ENCODE measurements at places on chromosomes 4 and X.

- no peaks in the 10 kb centered on the region for H3K27me3 ChIP-seq
- H3K36me3 ChIP-seq = no peaks in the 10 kb centered on the region
- no peak for DNase-seq
- no peaks in the 10 kb centered on the region for H3K4me1 ChIP-seq
- no peak overlapping the region for H3K4me3 ChIP-seq
- no peak overlapping the region for H3K27ac ChIP-seq
These were observed 485.6 kb upstream of the GALNT7 start for GRCh38 chr4:172683021-172683420.

GRCh38 chrX:72238721-72239475, at the start of gene ERCC6L:
ERCC6L (minus strand) TSS chrX:72239027; CDS start chrX:72238911, 116 bp downstream.
- peak; percentile 91 for DNase-seq
- peaks cover 9% of the 10 kb centered on the region for H3K36me3 ChIP-seq
- peak within 1 kb of the TSS; percentile 35 for H3K27ac ChIP-seq
- H3K4me3 ChIP-seq = peak within 1 kb of the TSS; percentile 78
- H3K27me3 ChIP-seq = no peaks in the 10 kb centered on the region
- H3K4me1 ChIP-seq = peaks cover 5% of the 10 kb centered on the region

GRCh38 chr4:53928825-53929224, 135.6 kb downstream of the CHIC2 start:
- peaks cover 6% of the 10 kb centered on the region for H3K27me3 ChIP-seq
- no peak overlapping the region for H3K4me3 ChIP-seq
- no peaks in the 10 kb centered on the region for H3K36me3 ChIP-seq
- no peak for DNase-seq
- no peak overlapping the region for H3K27ac ChIP-seq

DNA sequence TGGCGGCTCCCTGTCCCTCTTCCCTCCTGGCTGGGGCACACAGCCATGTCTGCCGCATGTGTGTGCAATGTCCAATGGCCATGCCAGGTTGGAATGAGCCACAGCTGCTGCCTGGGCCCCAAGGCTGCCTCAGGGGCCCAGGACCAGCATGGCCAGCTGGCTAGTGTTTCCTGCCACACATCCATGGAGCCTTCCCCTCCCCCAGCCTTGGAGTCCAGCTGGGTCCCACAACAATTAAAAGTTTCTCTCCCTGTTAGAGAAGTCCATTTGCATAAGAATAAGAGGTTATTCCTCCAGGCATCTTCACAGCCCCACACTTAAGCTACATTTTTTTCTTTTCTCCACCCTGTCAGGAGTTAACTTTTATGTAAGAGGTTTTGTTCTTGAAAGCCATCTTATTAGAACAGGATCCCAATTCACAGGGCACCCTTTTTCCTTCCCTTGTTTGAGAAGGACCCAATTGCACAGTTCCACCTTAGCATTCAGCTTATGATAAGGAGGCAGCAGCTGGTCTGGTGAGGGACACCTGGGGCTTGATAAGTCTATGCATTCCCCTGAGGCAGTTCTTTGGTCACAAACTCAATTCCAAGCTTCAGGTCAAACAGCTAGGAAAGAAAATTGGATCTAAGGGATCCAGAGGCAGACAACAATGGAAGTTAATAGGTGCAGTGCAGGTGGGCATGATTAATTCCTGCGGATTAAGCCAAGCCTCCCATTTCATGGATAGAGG, 963.3 kb upstream of the GRIA3 start:
- H3K36me3 ChIP-seq = no peaks in the 10 kb centered on the region
- DNase-seq = no peak
- no peak overlapping the region for H3K4me3 ChIP-seq
- H3K27ac ChIP-seq = no peak overlapping the region

DNA sequence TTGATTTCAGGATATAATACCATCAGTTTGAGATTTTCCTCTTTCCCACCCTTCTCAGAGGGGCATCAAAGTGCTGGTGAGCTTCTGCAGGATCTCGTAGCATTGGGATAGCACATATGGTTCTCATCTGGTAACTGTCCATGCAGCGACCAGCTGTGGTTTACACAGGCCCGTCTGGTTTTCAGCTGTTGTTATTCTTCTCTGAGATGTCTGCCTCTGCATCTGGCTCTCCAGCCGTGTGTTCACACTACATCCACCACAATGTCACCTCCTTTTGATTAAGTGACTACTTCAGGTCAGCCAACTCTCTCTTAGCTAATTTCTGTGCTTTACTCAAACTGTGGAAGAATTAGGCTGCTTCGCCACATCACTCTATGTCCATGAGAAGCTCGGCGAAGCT, 676.7 kb upstream of the TENM3 start:
- H3K4me1 ChIP-seq = no peaks in the 10 kb centered on the region
- H3K27ac ChIP-seq = no peak overlapping the region

- DNase-seq = peak; percentile 59
- peak within 1 kb of the TSS; percentile 93 for H3K4me3 ChIP-seq
- peaks cover 39% of the 10 kb centered on the region for H3K4me1 ChIP-seq
- peak within 1 kb of the TSS; percentile 91 for H3K27ac ChIP-seq
- H3K36me3 ChIP-seq = peaks cover 24% of the 10 kb centered on the region
- H3K27me3 ChIP-seq = no peaks in the 10 kb centered on the region
These were observed at the start of gene ZFX for GRCh38 chrX:24149351-24150050. ZFX (plus strand) TSS chrX:24149729; CDS start chrX:24172743, 23,014 bp downstream.

DNA sequence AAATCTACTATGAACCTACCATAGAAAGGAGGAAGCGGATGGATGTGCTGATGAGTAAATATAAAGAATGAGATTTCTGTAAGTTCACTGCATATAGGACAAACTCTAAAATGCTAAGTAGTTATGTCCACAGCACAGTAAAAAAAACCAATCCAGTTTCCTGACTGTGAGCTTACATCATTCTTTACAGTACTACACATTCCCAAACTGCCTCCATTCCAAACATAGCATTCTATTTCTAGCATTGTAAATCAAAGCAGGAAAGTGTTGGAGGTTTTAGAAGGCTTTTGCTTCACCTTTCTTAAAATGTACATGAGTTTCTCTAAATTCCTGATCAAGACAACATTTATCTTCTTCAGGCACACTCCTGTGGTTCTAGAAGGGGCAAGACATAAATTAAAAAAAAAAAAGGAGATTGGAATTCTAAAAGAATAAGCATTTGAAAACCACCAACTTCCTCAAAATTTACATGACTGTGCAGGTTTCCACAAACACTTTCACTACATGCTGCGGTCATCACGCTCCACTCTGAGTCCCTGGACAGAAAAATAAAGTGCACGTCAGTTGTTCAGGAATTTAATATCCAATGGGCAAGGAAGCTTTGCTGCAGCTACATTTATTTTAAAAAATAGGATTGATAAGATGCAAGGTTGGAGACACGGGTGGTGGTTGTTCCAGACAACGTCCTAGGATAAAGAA, 297.6 kb upstream of the STS start:
- no peaks in the 10 kb centered on the region for H3K27me3 ChIP-seq
- H3K36me3 ChIP-seq = no peaks in the 10 kb centered on the region
- H3K4me3 ChIP-seq = no peak overlapping the region
- DNase-seq = no peak
- no peaks in the 10 kb centered on the region for H3K4me1 ChIP-seq

GRCh38 chrX:115322375-115322774, 32.9 kb downstream of the LUZP4 start:
- no peak for DNase-seq
- no peak overlapping the region for H3K27ac ChIP-seq
- H3K4me1 ChIP-seq = no peaks in the 10 kb centered on the region
- H3K27me3 ChIP-seq = no peaks in the 10 kb centered on the region
- no peaks in the 10 kb centered on the region for H3K36me3 ChIP-seq

- H3K27ac ChIP-seq = no peak overlapping the region
- H3K4me3 ChIP-seq = no peak overlapping the region
- H3K36me3 ChIP-seq = peaks cover 23% of the 10 kb centered on the region
- no peaks in the 10 kb centered on the region for H3K4me1 ChIP-seq
- H3K27me3 ChIP-seq = no peaks in the 10 kb centered on the region
- no peak for DNase-seq
These were observed 30.1 kb upstream of the MTMR1 start for GRCh38 chrX:150663073-150663472.

DNA sequence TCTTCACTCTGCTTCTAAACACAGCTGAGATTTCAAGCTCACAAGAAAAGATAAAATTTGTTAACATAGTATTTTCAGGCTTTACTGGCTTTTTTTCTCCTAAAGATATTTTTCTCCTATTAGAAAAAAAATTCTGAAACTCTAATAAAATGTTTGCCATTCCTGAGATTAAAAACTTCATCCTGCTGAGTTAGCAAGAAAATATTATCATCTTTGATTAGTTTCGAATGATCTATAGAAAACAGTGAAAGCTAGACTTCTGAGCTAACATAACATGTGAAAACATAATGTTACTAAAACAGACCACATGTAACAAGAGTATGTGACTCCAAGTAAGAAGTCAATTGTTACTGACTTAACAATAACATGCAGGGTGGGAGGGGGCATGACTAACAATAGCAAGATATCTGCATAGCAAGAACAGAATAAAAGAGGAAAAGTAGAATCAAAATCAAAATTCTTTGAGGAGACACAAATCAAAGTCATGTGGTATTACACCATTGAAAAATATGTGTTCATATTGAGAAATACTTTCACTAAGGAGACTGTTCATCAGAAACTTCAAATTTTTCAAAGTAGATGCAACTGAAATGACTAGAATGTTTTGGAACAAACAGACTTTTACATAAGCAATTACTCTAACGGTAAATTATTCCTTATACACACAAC, 14.5 kb downstream of the TBCK start:
- no peak for DNase-seq
- H3K4me1 ChIP-seq = peaks cover 10% of the 10 kb centered on the region
- peaks cover 25% of the 10 kb centered on the region for H3K36me3 ChIP-seq
- H3K27me3 ChIP-seq = no peaks in the 10 kb centered on the region

GRCh38 chr4:53935780-53936179, 128.6 kb downstream of the CHIC2 start:
- H3K27ac ChIP-seq = no peak overlapping the region
- H3K27me3 ChIP-seq = peaks cover 6% of the 10 kb centered on the region
- no peak for DNase-seq
- peaks cover 3% of the 10 kb centered on the region for H3K36me3 ChIP-seq
- H3K4me3 ChIP-seq = no peak overlapping the region

- H3K4me1 ChIP-seq = no peaks in the 10 kb centered on the region
- no peaks in the 10 kb centered on the region for H3K36me3 ChIP-seq
- H3K27ac ChIP-seq = no peak overlapping the region
- H3K27me3 ChIP-seq = peaks cover 9% of the 10 kb centered on the region
These were observed 47.7 kb downstream of the TIGD2 start for GRCh38 chr4:89158884-89159503.

- H3K4me1 ChIP-seq = peaks cover 65% of the 10 kb centered on the region
- no peak overlapping the region for H3K4me3 ChIP-seq
- DNase-seq = no peak
- H3K27me3 ChIP-seq = no peaks in the 10 kb centered on the region
These were observed 16.1 kb downstream of the TNIP3 start for GRCh38 chr4:121148000-121148399.

GRCh38 chrX:2317527-2318055, 183.2 kb downstream of the DHRSX start:
- H3K4me1 ChIP-seq = peaks cover 4% of the 10 kb centered on the region
- peaks cover 13% of the 10 kb centered on the region for H3K36me3 ChIP-seq
- no peak overlapping the region for H3K27ac ChIP-seq
- H3K4me3 ChIP-seq = no peak overlapping the region
- no peak for DNase-seq
- no peaks in the 10 kb centered on the region for H3K27me3 ChIP-seq

DNA sequence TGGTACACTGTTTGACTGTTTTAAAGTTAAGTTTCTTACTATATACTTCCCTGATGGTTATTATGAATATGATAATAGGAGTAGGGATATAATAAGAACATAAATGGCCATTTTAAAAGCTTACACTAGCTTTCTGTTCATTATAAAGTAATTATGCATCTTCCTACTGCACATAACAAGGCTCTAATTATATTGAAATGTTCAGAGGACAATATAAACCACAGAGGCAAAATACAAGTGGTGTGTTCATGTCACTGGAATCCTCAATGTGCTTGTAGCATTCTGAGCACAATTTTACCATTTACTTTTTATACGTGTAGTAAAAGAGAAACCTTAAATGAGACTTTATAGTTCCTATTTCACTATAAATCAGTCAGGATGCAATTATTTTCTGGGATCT, 268.3 kb downstream of the TMA16 start:
- H3K27me3 ChIP-seq = peaks cover 9% of the 10 kb centered on the region
- H3K4me1 ChIP-seq = no peaks in the 10 kb centered on the region
- no peak overlapping the region for H3K4me3 ChIP-seq
- no peak for DNase-seq
- H3K36me3 ChIP-seq = no peaks in the 10 kb centered on the region

DNA sequence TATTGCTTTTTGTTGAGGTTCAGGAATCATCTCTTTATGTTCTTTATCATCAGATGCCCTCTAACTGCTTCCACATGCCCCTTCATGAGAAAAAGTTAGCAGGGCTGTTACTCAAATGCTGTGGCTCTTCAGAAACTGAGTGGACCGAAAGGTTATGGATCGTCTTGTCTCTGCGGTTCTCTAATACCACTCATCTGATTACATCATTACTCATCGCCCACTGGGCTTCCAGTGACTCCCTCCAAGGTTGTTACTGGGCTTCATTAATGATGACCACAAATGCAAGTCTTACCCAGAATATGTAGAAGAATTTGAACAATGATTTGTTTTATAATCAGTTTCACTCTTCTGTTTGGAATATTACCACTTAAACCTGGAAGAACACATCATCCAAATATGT, 67.7 kb downstream of the RWDD4 start:
- no peaks in the 10 kb centered on the region for H3K27me3 ChIP-seq
- H3K27ac ChIP-seq = no peak overlapping the region
- no peaks in the 10 kb centered on the region for H3K4me1 ChIP-seq
- no peak for DNase-seq
- H3K4me3 ChIP-seq = no peak overlapping the region

GRCh38 chr4:148398988-148399387, 43.2 kb downstream of the NR3C2 start:
- peaks cover 6% of the 10 kb centered on the region for H3K36me3 ChIP-seq
- H3K27me3 ChIP-seq = no peaks in the 10 kb centered on the region
- no peak overlapping the region for H3K4me3 ChIP-seq
- peaks cover 18% of the 10 kb centered on the region for H3K4me1 ChIP-seq
- no peak overlapping the region for H3K27ac ChIP-seq

DNA sequence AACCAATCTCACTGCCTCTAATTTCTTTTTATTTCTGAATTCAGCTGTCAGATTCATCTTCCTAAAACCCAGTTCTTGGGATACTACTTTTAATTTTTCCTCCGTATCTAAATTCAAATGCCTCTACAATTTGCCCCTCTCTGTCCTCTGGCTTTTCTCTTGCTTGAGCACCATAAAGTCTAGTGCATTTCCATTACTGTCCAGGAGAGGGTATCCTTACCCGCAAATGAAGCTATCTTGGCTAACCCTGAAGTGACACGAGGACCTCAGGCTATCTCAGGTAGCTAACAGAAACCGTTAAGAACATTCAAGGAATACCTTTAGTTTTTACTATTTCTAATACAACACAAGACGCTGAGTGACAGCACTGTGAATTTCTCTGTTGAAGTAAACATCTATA, 49.4 kb upstream of the PRR32 start:
- no peak overlapping the region for H3K27ac ChIP-seq
- H3K36me3 ChIP-seq = no peaks in the 10 kb centered on the region
- no peak for DNase-seq
- no peaks in the 10 kb centered on the region for H3K27me3 ChIP-seq
- no peaks in the 10 kb centered on the region for H3K4me1 ChIP-seq

GRCh38 chrX:12360383-12360782, 222.1 kb downstream of the FRMPD4 start:
- H3K4me1 ChIP-seq = no peaks in the 10 kb centered on the region
- H3K36me3 ChIP-seq = no peaks in the 10 kb centered on the region
- no peak for DNase-seq
- no peak overlapping the region for H3K4me3 ChIP-seq

- no peak for DNase-seq
- H3K4me1 ChIP-seq = no peaks in the 10 kb centered on the region
- no peak overlapping the region for H3K4me3 ChIP-seq
- H3K27ac ChIP-seq = no peak overlapping the region
These were observed 31.4 kb downstream of the FREM3 start for GRCh38 chr4:143668930-143669552.

Data from activated naive CD8-positive, alpha-beta T cell treated with anti-CD3 and anti-CD28 coated beads for 36 hours (primary cell).